ENCODE measurements at places on chromosomes 11 and 22. TPM values are rescaled to one million over a fixed set of nuclear protein-coding genes. Genes with fewer than 3 reads are reported as not detected.

GRCh38 chr11:45974806-45975205 is 52.4 kb downstream of the LARGE2 start:
- no peak for DNase-seq

DNA sequence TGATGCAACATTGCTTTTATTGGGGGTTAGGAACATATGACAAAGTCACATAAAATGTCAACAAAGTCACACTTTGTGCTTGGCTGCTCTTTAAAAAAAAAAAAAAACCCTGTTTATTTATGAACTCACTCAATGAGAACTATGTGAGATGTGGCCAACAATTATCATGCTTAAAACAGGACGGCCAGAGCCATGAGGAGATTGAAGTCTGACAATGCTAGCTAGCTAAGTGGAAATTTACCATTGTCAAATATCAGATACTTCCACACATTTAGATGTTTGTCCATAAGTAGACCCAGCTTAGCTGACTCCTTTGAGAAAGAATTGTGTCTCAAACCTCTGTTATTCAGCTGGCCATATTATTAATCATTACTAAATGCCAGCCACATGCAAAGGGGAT is 26.9 kb downstream of the BLID start:
- no peak for DNase-seq

PHLDA2 gene
- 9.2 TPM for polyA plus RNA-seq

- DNase-seq, result peak; percentile 32
Measured at GRCh38 chr22:39622881-39623367, 52.4 kb downstream of the CACNA1I start.

GRCh38 chr22:32661296-32661695 is 140.2 kb upstream of the TIMP3 start:
- DNase-seq, result peak; percentile 47

DNA sequence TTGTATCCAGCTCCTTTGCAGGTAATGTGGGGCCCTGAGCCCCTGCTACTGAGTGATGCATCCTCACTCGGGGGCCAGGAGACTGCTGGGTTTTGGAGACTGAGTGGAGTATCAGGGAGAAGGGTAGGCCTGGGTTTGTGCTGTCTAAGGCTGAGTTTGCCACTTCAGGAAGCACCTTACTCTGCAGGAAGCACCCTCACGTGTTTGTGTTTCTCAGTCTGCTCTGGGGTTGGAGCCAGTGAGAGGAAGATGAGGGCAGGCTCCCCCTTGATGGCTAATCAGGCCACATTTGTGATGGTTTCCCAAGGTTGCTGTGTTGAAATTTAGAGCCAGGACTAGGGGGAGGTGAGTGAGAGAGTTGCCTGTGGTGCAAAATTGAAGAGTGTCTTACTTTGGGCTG is 13.7 kb upstream of the THY1 start:
- no peak for DNase-seq

DNA sequence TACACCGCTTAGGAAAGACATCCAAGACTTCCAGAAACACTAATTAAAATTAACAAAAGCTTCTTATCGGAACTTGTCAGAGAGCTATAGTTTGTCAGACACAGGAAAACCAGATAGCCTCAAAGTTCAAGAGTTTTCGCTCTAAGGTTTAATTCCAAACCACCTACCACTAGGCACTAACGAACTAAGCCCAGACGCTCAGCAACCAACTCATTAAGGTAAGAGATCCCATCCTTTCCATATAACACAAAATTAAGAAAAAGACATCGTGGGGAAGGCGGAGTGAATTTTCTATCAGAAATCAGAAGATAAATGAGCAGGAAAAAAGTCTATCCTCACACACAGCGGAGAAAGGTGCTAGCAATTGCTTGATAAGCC is 382 bp downstream of the IMMP1L start:
- DNase-seq, result no peak

DNA sequence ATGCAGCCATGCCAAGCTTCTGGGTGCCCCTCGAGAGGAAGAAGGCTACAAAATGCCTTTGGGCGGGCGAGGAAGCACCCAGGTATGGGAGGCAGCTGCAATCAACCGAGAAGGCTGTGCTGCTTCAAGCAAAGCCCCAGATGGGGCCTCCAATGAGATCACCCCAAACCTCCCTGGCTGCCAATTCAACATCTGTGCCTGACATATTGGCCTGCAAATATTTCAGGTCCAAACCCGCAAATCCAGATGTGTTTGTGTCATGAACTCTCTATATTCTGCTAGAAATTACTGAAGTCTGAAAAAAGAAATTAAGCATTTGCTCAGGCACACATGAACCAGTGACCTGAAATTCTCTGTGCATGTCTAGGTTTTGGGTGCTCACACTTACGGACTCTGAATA is 78.8 kb upstream of the RCN1 start:
- DNase-seq, result no peak

GRCh38 chr11:62705413-62705812 is 1.8 kb downstream of the BSCL2 start:
- DNase-seq, result no peak

DNA sequence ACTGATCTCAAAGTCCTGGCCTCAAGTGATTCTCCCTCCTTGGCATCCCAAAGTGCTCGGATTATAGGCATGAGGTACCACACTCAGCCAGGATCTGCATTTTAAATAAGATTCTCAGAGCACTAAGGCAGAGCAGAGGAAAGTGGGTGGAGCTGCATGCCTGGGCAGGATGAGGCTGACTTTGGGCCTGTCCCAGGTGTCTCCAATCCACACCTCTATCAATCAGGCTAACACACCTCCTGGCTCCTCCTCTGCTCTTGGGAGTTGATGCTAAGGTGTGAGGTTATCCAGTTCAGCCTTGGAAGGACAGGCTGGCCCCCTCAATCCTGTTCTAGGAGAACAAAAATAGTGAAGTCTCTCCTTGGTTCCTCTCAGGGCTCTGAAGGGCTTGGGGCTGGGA is 30.2 kb upstream of the P2RY2 start:
- no peak for DNase-seq

PRG3 gene
- polyA plus RNA-seq, result not detected

SMC1B gene
- not detected for polyA plus RNA-seq

- peak; percentile 44 for DNase-seq
Measured at GRCh38 chr11:86983021-86983488, 27.9 kb upstream of the FZD4 start.

SERPINH1 gene
- 190 TPM for polyA plus RNA-seq

GRCh38 chr11:3781423-3781822 is 15.9 kb downstream of the NUP98 start:
- DNase-seq, result no peak

DNA sequence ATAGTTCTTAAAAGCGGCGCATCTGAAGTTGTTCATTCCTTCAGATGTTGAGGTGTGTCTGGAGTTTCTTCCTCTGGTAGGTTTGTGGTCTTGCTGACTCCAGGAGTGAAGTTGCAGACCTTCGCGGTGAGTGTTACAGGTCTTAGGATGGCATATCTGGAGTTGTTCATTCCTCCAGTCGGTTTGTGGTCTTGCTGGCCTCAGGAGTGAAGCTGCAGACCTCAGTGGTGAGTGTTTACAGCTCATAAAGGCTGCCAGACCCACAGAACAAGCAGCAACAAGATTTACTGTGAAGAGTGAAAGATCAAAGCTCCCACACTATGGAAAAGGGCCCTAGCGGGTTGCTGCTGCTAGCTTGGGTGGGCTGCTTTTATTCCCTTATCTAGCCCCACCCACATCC is 201.7 kb upstream of the PDGFD start:
- DNase-seq, result no peak

GRCh38 chr11:111737444-111738210 is 28.6 kb downstream of the PPP2R1B start:
- DNase-seq, result no peak

DNA sequence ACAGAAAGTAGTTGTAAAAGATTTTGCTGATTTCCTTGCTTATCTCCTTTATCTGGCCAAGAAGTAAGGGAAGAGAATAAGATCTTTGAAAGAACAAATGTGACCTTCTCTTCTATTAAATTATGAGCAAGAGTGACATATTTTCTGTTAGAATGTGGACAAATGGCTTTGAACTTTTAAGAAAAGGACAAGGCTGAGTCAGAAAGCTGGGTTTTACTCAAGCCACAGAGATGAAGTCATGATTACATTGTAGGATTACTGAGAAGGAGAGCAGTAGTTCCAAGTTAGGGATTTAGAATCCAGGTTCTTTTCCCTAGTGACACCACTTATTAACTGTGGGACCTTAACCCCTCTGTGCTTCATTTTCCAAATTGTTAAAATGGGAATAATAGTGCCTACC is 13.5 kb downstream of the CCDC90B start:
- DNase-seq, result no peak

GRCh38 chr11:48093795-48094642 is 113.7 kb downstream of the PTPRJ start:
- peak; percentile 40 for DNase-seq

DNA sequence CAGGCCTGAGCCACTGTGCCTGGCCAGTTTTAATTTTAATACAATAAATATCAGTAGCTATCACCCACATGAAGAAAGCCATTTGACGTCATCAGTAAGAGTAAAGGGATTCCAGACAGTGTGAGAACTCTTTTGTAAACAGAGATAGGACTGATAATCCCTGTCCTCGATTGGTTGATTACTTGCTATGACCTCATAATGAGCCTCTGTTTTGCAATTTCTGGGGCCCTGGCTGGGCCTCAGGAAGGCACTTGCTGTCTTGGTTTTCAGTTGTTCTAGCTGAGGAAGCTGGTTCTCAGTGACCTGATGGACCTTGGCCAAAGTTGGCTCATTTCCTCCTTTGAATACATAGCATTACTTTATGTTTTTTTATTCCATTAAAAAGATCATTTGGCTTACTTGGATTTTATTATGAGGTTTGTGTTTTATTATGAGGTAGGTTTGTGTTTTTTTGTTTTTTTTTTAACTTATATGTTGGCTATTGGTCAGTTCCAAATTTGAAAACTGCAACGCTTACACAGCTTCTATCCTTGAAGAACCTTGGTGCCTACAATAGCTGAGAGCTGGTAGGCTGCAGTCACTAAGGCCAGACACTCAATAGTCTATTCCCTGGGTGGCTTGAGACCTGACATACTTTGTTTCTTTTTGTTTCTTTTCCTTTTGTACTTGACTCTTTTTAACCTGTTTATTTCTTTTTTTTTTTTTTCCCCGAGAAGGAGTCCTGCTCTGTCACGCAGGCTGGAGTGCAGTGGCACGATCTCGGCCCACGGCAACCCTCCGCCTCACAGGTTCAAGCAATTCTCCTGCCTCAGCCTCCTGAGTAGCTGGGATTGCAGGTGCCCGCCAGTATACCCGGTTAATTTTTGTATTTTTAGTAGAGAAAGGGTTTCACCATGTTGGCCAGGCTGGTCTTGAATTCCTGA is 20.0 kb downstream of the MARK2 start:
- DNase-seq, result no peak

GRCh38 chr11:128105950-128106349 is 481.4 kb downstream of the ETS1 start:
- no peak for DNase-seq

PKDREJ gene
- 0.03 TPM for polyA plus RNA-seq

- DNase-seq, result no peak
Measured at GRCh38 chr11:71423181-71423790, 24.9 kb downstream of the DHCR7 start.

- DNase-seq, result no peak
Measured at GRCh38 chr11:1017269-1018005, 19.1 kb downstream of the MUC6 start.

DNA sequence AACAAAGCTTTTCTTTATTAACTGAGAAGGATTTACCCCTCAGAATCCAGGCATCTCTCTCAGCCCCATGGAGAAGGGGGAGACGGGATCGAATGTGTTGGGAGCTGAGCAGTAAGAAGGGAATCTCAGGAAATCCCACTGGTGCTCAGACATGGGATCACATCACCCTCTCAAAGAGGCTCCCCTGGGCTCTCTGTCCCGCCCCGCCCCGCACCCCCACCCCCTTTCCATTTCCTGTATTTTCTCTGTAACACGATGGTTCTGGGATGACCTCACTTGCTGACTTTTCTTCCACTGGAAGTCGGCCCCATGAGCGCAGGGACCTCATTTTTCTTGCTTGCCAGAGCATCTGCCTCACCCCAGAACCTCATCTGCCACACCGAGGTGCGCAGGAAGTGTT is 100.0 kb downstream of the RPS6KA4 start:
- no peak for DNase-seq

DNA sequence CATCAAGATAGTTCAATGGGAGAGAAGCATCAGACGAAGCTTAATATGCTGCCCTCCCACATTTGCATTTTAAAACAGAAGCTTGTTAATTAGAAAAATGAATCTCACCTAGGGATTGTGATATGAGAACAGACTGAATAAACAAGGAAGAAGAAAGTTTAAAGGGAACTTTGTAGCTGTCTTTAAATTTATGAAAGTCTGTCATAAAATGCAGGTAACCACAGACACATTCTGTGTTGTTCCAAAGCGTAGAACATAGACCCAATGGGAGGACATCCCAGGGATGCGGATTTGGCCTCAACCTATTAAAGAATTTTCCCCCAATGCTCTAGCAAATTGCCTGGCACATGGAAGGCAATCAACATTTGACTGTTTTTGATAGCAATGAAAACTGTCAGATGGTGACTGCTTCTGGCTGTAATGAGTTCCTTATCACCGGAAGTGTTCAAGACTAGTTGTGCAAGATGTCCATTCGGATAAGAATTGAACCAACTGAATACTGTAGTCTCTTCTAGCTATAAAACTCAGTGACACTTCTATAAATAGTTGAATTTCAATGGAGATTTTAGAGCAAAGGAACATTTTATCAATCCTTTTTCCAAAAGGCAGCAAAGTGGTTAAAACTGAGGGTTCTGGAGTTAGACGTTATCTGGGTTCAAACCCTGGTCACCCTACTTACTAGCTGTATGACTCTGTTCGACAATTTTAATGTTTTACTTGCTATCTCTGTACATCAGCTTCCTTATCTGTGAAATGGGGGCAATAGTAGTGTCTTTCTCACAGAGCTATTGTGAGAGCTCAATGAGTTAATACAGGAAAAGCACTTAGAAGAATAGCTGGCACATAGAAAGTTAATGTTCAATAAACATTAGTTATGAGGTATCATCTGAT is 64.9 kb downstream of the LIF start:
- no peak for DNase-seq

DNA sequence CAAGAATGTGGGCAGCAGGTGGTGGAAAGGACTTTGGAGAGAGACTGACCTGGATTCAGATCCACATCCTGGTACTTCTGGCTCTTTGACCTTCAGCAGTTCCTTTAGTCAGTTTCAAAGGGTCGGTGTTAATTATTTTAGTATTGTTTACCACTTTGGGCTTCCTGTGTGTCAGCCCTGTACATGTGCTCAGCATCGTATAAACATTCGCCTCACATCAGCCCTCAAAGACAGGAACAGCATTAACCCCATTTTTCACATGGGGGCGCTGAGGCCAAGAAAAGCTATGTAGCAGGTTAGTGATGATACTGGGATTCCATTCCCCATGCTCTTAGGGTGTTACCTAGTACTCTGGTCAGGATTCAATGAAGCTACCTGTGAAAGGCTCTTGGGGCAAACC is 72.1 kb upstream of the YWHAH start:
- DNase-seq, result no peak

PNPLA3 gene
- 0.11 TPM for polyA plus RNA-seq

OR5D14 gene
- polyA plus RNA-seq, result not detected

- no peak for DNase-seq
Measured at GRCh38 chr11:17827006-17827405, 92.4 kb downstream of the KCNC1 start.

GRCh38 chr11:1156506-1157340 is 1.0 kb upstream of the MUC5AC start:
- peak; percentile 13 for DNase-seq
